ENCODE measurements at places on chromosomes 16 and 17. TPM values are rescaled to one million over a fixed set of nuclear protein-coding genes. Genes with fewer than 3 reads are reported as not detected.

The KRT24 gene
- total RNA-seq, result not detected

- DNase-seq, result no peak
These were observed 5.2 kb downstream of the PRSS53 start for GRCh38 chr16:31083556-31083955.

The PRPSAP1 gene
- 73.0 TPM for total RNA-seq

GRCh38 chr17:81870131-81870980 lies 781 bp downstream of the ARHGDIA start:
- DNase-seq, result peak; percentile 46

The MRTFB gene
- total RNA-seq, result 47.3 TPM

GRCh38 chr16:15403392-15403995 lies 7.9 kb downstream of the MPV17L start:
- peak; percentile 81 for DNase-seq

The COPS3 gene
- 87.6 TPM for total RNA-seq

GRCh38 chr17:72922219-72922618 lies 170.3 kb downstream of the SLC39A11 start:
- DNase-seq, result no peak

The MMP25 gene
- 0.28 TPM for total RNA-seq

The PIK3R5 gene
- not detected for total RNA-seq

GRCh38 chr16:4788489-4788889 lies 344 bp upstream of the SEPTIN12 start:
- DNase-seq, result no peak

GRCh38 chr17:10492004-10492403 lies 22.6 kb upstream of the MYH4 start:
- no peak for DNase-seq

- DNase-seq, result peak; percentile 2
These were observed 8.5 kb downstream of the CCL18 start for GRCh38 chr17:36072431-36073121.

The EVI2B gene
- not detected for total RNA-seq

The ZNF785 gene
- 30.9 TPM for total RNA-seq

- no peak for DNase-seq
These were observed 104.4 kb downstream of the LYRM1 start for GRCh38 chr16:21005008-21005407.

- peak; percentile 57 for DNase-seq
These were observed 11.1 kb downstream of the TNS4 start for GRCh38 chr17:40490289-40490853.

GRCh38 chr17:51941272-51941671 lies 217.2 kb downstream of the CA10 start:
- no peak for DNase-seq

The ACSM2B gene
- not detected for total RNA-seq

The CCL16 gene
- not detected for total RNA-seq

- no peak for DNase-seq
These were observed 161.7 kb downstream of the IRF8 start for GRCh38 chr16:86060381-86061317.

- no peak for DNase-seq
These were observed 48.9 kb downstream of the SMPD3 start for GRCh38 chr16:68399456-68399855.

Data from PC-9 (cell line).